ENCODE measurements at places on chromosomes 6 and 20. TPM values are rescaled to one million over a fixed set of nuclear protein-coding genes. Genes with fewer than 3 reads are reported as not detected.

Gene CHMP4B
- total RNA-seq: 27.7 TPM

Gene GATA5
- not detected for total RNA-seq

Gene GGTLC1
- not detected for total RNA-seq

Gene KCNK5
- total RNA-seq: under 0.01 TPM

Gene LAMA5
- total RNA-seq: 11.4 TPM

Gene KCNQ5
- 12.6 TPM for total RNA-seq

All from frontal cortex (tissue), 4 donors.